Activated CD4-positive, CD25-positive, alpha-beta regulatory T cell (primary cell): ENCODE measurements at places on chromosomes 1 and 21.

- DNase-seq = no peak
Observed at GRCh38 chr1:165837838-165838364, 10.5 kb downstream of the UCK2 start.

GRCh38 chr1:115142616-115143015 lies 53.3 kb upstream of the TSPAN2 start:
- no peak for DNase-seq

- no peak for DNase-seq
Observed at GRCh38 chr1:94022471-94023189, 98.3 kb downstream of the ABCA4 start.

DNA sequence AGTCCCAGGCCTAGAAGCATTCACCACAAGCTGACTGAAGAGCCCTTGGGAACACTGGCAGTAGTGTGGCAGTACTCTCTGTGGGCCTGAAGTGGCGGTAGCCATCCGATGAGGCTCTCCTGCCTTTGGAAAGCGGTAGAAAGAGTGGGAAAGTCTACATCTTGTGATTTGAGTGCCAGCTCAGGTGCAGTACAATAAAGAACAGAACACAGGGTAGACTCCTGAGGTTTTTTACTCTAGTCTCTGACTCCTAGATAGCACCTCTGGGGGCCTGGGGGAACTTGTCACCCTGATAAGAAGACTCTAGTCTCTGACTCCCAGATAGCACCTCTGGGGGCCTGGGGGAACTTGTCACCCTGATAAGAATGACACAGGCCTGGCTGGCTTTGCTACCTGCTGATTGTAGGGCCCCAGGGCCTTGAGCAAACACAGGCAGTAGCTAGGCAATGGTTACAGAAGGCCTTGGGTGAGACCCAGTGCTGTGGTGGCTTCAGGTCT lies 18.0 kb upstream of the IL20 start:
- DNase-seq = no peak

GRCh38 chr21:36053715-36054062 lies 6.6 kb downstream of the SETD4 start:
- DNase-seq = no peak

- DNase-seq = no peak
Observed at GRCh38 chr1:77540501-77541161, 141.8 kb downstream of the ZZZ3 start.
